Fibroblast of upper back skin (primary cell): ENCODE measurements at places on chromosomes 11 and 22.

- DNase-seq = no peak
Observed at GRCh38 chr11:118846181-118846935, 37.3 kb upstream of the CXCR5 start.

DNA sequence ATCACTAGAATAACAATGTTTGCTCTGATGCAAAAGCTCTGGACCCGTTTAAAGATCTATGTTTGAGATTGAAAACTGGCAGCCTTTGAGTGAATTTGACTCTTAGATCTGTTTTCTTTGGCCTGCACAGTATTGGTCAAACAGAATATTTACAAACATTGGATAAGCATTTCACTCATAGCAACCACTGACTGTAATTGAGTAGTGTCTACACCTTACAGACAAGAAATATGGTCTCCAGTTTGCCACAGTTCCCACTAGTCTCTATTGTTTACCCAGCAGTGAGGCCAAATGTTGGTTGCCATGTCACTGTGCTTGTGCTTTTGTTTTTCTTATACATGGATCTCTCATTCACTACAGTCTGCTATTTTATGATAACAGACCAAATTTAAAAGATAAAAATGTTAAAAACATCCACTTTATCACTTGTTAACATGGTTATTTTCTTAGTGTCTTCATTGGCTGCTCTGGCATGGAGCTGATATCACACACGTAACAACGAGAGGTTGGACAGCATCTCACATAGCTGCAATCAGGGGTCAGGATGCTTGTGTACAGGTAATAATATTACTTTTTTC lies 12.2 kb downstream of the ANKRD42 start:
- DNase-seq = no peak

DNA sequence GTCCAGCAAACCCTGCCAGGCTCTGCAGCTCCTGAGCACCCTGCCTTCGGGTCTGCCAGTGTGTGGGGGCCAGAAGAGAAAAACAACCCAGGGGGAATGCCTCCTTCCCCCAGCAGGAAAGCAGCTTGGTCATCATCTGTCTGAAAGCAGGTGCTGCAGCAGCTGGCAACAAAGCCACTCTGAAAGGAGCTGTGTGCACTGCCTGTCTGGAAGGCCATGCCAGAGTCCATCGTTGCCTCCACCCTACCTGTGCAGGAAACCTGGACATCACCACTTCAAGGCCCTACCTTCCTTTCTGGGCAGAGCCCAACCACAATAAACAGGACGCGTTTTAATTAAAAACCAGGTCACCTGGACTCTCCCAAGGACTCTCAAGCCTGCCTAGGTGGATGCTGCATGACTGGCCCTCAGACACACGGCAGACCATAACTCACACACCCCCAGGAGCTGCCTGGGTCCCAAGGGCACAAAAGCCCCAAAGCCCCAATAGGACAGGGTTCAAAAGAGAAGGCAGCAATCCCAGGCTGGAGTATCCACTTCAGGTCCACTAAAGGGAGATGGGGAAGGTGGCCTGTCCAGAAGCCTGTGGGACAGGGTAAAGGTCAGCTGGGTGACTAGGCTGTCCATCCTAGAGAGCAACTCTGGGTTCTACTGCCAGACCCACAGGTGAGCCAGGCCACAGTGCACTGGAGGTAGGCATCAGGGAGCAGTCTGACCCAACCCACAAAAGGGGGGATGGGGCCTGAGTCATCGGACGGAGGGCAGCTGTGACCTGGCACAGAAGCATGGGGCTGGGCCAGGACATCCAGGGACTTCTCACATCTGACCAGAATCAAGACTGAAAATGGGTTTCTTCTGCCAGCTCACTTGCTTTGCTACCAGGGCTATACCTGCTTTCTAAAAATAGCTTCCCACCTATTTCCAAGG lies 6.1 kb downstream of the GNB1L start:
- no peak for DNase-seq

DNA sequence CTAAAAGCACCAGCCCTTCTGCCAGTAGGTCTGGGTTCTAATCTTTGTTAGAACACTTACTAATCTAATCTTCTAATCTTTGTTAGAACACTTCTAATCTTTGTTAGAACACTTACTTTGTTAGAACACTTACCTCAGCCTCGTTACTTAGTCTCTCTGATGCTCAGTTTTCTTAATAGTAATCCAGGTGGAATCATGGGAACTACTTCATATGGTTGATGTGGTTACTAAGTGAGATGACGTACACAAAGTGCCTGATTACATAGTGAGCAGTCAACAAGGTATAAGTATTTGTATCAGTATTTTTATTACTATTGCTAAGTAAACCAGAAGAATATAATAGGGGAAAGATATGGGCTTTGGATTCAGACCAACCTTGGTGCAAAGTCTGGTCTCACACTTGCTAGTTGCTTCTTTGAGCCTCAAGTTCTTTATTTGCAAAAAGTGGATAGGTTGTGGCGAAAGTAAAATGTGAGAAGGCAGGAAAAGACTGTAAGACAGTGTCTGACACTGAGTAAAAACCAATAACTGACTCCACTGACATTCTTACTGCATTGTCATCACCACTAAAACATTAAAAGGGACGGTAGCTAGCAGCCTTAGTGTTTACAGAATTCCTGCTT lies 83.7 kb downstream of the TRAF6 start:
- DNase-seq = peak; percentile 12

DNA sequence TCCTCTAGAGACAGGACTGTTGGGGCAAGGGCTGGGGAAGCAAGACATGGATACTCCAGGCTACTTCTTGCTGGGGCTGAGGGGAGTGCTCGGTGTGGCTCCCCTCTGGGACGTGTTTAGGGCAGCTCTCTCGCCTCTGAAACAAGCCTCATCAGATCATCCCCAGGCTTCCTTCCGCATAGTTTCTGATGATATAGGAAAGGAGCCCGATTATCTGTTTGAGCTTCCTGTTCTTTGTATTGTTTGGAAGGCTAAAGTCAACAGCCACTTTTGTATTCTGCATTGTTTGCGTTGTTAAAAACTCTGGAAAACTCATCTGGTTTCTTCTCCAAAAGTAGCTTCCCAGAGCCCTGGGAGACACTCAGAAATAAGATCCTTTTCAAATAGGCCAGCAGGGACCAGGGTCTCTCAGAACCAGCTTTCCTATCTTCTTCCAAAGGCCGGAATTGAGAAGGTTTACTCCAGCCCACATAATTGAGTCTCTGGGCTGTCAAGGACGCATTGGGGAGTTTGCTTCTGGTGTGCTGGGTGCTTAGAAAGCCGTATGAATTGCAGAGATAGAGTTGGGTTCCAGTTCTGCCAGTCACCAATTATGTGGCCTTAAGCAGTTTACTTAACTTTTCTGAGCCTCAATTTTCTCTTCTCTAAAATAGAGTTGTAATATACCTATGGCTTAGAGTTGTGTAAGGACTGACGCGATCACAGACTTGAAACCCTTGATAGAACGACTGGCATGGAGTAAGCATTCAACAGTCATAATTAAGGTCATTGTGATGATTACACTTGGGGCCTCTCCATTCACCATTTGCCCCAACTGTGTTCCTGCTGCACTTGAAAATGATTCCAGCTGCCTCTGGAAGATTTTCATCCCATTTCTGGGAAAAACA lies 19.1 kb downstream of the CD44 start:
- no peak for DNase-seq

DNA sequence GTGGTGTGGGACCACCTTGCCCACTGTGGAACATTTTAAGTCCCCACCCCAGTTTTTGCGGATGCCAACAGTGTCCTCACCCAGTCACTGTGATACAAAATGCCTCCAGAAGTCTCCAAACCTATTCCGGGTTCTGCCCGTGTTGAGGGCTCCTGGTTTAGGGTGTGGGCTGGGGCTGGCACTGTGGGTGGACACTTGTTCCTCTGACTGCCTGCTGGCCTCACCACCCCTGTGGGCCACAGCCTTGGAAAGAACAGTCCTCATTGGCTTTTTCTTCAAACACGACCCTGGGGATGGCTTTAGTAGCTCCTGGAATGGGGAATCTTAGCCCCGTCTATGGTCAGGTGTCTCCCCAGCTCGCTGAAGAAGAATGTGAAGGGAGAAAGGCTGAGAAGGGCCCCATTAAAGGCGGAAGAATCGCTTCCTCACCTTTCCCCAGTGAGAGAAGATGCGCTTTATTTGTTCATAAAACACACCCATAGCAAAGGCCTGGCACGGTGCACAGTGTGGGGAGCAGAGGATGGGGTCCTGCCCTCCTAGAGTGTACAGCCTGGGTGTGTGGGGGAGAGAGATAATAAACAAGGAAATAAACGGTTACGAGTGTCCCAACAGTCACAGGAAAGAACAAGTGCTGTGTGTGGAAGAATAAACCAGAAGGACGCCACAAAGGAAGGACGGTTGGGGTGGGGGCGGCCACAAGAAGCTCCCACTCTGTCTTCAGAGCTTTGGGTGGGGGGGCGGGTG lies 91.6 kb upstream of the SLC22A12 start:
- no peak for DNase-seq

- DNase-seq = no peak
Observed at GRCh38 chr11:11976481-11977127, 31.8 kb downstream of the DKK3 start.

- peak; percentile 13 for DNase-seq
Observed at GRCh38 chr22:29156507-29156906, 49.2 kb upstream of the EMID1 start.

- DNase-seq = no peak
Observed at GRCh38 chr11:129947474-129947873, 52.1 kb upstream of the NFRKB start.

GRCh38 chr22:49400136-49400940 lies 427.3 kb downstream of the BRD1 start:
- DNase-seq = peak; percentile 3

DNA sequence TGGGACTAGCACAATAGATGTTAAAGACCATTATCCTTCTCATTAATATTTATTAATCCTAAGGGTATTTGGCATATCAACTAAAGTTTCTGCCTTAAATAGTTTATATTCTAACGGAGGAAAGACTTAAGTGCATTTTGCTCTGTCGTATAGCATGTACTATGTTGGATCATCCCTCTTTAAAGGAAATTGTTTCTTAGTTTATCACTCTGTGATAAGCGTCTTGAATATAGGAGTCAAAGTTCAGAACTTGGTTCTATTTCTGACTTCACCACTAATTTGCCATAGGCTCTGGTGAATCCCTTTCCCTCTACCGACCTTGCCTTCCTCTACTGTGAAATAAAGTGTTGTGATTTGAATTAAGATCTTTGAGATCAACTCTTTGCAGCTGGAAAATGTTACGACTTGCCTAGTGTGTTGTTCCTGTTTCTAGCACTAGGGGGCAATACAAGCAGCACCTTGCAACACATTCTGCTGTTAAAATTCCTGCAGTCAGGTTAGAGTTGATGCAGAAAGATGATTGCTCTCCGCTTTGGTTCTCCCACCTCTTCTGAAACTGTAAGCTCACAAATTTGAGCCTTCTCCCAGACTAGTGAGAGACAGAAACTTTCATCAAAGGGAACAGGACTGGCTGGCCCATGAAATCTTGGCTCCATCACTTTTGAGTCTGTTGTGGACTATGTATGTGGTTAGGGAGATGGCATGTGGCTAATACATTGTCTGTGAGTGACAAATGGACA lies 27.8 kb upstream of the ZNRF3 start:
- DNase-seq = peak; percentile 65

DNA sequence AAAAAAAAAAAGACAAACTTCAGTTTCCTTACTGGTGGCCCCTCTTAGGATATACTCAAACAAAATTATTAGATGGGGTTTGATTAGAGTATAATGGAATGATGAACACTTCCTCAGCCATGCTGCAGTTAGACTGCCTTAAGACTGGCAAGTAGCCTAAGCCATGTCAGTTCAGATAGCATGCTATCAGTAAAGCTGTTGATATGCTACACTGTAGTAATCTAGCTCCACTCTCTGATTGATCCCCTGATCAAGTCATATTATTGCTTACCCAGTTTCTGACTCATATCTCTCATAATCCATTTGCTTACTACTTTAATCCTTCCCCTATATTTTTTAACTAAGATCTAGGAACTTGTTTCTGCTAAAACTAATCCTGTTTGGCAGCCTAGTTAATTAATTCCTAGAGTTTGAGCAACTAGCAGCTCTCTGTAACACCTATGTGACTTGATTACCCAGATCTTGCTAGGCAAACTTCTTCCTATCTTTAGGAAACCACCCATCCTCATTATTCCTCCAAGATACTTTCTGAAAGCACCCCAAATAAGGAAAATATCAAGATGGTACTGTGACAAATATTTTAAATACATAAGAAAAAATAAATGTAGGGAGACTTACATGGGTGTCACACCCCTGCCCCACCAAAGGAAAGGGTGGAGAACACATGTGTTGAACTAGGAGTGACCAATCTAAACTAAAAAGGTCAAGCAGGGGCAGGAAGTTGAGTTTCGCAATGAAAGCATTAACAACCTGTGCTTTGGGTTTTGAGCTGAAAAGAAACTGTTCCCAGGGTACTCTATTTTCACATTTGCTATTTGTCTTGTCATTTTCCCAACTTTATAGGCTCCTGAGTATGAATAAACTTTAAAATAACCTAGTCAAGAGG lies 43.2 kb downstream of the PIK3C2A start:
- no peak for DNase-seq

- DNase-seq = no peak
Observed at GRCh38 chr11:119627286-119627685, 101.7 kb downstream of the NECTIN1 start.

GRCh38 chr11:103733889-103734288 lies 302.6 kb upstream of the DDI1 start:
- DNase-seq = no peak

DNA sequence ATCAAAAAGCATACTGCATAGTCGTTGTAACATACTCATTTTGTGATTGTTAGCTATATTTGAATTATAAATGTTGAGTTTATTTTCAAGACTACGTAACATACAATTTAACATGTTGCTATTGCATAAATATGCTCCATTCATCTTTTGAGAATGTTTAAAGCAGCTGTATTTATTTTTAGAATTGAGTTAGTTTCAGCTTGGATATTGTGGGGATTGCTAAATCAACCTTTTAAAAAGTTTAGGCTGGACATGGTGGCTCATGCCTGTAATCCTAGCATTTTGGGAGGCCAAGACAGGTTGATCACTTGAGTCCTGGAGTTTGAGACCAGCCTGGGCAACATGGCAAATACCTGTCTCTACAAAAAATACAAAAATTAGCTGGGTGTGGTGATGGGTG lies 288.1 kb downstream of the DYNC2H1 start:
- peak; percentile 9 for DNase-seq

DNA sequence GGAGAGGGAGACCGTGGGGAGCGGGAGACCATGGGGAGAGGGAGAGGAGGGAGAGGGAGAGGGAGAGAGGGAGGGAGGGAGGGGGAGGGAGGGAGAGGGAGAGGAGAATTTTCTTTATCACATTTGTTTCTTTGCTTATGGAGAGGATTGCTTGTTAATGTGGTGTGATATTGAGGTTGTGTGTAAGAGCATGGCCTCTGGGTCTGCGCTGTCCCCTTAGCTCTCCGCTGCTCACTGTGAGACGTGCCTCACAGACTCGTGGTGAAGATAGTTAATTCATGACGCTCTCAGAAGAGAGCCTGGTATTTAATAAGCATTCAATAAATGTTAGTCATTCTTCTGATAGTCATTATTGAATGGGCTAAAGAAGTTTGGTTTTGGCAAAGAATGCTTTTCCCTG lies 26.2 kb downstream of the PPFIA1 start:
- peak; percentile 33 for DNase-seq

GRCh38 chr11:32658639-32659406 lies 75.2 kb downstream of the EIF3M start:
- DNase-seq = peak; percentile 35

GRCh38 chr11:126318574-126319373 lies 14.9 kb downstream of the DCPS start:
- peak; percentile 98 for DNase-seq
